ENCODE measurements at places on chromosomes 16 and 17. TPM values are rescaled to one million over a fixed set of nuclear protein-coding genes. Genes with fewer than 3 reads are reported as not detected.

DNA sequence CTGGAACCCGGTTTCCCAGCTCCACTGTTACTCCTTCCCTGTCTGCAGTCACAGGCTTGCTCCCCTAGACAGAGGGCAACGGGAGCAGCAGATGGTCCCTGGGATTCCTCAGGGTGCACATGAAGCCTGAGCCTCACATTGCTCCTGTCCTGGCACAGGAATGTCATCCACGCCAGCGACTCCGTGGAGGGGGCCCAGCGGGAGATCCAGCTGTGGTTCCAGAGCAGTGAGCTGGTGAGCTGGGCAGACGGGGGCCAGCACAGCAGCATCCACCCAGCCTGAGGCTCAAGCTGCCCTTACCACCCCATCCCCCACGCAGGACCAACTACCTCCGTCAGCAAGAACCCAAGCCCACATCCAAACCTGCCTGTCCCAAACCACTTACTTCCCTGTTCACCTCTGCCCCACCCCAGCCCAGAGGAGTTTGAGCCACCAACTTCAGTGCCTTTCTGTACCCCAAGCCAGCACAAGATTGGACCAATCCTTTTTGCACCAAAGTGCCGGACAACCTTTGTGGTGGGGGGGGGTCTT is 1.6 kb upstream of the DECR2 start:
- peaks cover 58% of the 10 kb centered on the region for H3K4me1 ChIP-seq
- H3K36me3 ChIP-seq: no peaks in the 10 kb centered on the region
- H3K4me3 ChIP-seq: peak overlapping the region; percentile 82
- no peak for DNase-seq

DNA sequence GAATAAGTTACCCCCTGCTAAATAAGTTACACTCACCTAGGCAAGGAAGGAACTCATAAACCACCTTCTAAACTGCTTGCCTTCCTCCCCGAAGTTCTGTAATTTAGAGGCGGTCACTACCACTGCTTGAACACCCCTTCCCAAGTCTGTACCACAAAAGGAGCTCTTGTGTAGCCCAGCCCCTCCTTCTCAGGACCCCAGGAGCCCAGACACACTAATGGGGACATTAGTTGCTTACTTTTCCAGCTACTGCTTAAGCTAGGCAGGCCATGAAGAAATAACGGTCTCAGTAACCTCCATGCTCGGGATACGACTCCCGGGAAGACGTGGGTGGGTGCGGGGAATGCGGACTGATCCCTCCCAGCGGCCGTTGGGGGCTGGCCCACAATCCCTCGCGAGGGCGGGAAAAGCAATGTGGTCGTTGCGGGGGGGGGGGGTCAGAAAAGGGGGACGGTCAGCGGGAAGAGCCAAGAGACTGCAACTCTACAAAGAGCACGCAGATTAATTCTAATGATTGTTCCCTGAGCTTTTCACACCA is at the start of gene TEX14:
Gene TEX14, minus strand, starts transcription at position 345 of the 538 bp plus-strand sequence. CDS start 40,044 bp downstream, outside the sequence.
- peak within 1 kb of the TSS; percentile 84 for H3K27ac ChIP-seq
- DNase-seq: no peak
- H3K27me3 ChIP-seq: no peaks in the 10 kb centered on the region

DNA sequence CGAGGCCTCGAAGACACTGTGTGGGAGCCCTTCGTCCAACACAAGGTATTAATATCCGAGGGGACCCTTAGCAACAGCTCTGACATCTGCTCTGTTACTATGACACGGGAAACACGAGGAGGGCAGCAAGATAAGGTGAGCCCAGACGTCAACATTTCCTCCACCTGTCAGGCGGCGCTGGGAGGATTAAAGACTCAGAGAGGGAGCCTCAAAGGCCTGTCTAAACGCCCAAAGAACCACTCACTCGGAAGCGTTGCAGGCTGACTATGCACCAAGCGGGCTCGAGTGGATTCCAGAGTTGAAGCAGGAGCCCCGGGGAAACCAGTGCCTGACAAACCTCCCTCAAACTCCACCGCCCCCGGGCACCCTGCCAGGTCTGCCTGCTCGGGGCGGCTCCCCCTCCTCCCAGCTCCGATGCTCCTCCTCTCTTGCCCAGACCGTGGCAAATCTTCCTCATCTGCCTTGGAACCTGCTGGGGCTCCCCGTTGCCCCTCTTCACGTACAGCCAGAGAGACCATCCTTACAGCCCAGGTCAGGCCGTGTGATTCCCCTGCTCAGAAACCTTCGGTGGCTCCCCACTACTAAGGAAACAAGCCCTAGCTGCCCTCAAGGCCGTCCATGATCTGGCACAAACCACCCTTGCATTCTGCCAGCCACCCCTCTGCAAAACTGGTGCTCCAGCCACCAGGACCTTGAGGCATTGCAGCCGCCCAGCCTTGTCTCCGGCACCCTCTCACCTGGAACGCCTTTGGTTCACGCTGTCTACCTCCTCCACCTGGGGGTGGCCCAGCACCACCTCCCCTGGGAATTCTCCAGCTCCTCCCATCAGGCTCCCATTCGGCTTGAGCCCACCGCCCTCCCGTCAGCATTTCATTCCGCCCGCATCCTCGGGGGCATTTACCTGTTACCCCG is 16.2 kb downstream of the RPH3AL start:
- no peak overlapping the region for H3K4me3 ChIP-seq
- H3K4me1 ChIP-seq: peaks cover 88% of the 10 kb centered on the region
- DNase-seq: no peak
- H3K27me3 ChIP-seq: no peaks in the 10 kb centered on the region
- H3K27ac ChIP-seq: peak overlapping the region; percentile 63

- H3K27me3 ChIP-seq: no peaks in the 10 kb centered on the region
- no peaks in the 10 kb centered on the region for H3K4me1 ChIP-seq
- no peak for DNase-seq
- no peaks in the 10 kb centered on the region for H3K36me3 ChIP-seq
- no peak overlapping the region for H3K27ac ChIP-seq
- no peak overlapping the region for H3K4me3 ChIP-seq
These were observed 975.3 kb upstream of the SOX9 start for GRCh38 chr17:71145486-71145885.

The CDH16 gene
- 6.3 TPM for total RNA-seq

DNA sequence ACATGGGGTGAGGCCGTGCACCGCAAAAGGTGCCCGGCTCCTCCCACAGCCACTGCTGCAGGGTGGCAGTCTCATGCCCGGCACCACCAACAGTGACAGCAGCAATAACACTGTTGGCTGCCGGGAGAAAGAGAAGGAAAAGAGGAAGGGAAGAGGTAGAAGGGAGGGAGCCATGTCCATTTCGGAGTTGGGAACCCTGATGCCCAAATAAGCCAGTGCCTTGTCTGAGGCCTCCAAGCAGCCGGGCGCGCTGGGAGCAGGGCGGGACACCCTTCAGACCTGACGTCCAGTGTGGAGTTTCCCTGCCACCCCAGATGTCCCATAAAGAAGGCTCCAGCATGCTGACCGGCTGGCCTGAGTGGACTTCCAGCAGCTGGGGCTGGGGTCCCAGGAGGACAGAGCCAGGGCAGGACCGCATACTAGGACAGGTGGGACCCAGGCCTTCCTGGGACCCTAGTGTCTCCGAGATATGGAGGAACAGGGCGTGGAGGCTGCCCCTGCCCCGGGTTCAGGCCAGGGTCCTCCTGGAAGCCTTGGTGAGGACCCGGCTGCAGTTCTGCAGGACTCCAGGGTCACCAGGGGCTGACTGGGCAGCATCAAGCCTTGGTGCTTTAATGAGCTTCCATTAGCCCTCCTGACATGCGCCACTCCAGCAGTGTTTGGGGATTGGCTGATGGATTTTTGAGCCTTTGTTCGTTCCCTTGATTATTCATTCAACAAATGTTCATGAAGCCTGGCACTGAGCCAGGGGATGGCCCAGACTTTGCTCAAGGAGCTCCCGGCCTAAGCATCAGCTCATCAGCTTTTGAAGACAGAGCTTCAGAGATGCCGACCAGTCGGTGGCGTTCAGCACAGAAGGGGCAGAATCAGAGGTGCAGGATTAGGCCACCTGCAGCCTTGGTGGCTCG is 223.6 kb upstream of the CIBAR2 start:
- H3K36me3 ChIP-seq: no peaks in the 10 kb centered on the region
- DNase-seq: no peak
- peak overlapping the region; percentile 23 for H3K4me3 ChIP-seq
- peaks cover 28% of the 10 kb centered on the region for H3K4me1 ChIP-seq
- no peaks in the 10 kb centered on the region for H3K27me3 ChIP-seq
- no peak overlapping the region for H3K27ac ChIP-seq

DNA sequence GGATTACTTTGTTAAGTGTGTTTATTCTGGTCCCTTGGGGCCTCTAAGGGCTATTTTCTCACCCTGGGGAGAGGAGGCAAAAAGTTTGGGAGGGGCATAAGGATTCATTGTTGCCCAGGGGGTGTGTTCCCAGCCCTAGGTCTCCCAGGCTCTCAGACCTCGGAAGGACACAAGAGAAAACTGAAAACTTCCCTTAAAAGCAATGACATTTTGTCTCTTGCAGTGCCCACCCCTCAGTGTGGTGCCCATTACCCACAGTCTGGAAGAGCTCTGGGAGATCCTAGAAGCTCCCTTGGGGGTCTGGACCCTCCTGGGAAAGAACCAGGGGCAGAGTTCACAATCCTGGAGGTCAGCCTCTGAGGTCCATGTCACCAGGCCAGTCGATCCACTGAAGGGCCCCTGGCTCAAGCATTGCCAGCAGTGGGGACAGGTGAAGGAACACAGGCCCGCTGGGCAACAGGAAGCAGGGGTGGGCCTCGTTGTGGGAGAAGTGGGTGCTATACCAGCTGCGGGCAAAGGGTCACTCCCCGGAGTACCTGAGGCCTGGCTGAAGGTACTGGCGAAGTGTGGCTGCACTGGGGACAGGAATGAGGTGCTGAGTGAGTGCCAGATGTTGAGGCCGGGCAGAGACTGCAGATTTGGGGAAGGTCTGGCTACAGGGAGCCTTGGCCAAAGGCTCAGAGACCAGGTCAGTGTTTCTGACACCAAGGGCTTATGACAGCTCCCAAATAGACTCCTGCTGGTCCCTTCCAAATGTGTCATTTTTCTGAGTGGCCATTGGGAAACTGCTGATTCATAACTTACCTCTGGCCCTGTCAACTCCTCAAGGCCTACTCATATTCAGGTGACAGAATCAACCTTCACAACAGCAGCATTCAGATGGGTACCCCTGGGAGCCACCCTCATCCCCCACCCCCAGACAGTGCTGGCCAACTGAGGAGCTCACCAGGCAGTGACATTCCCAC is 4.6 kb upstream of the ZNF747 start:
- no peak overlapping the region for H3K27ac ChIP-seq
- H3K4me1 ChIP-seq: peaks cover 19% of the 10 kb centered on the region
- H3K4me3 ChIP-seq: no peak overlapping the region
- no peaks in the 10 kb centered on the region for H3K36me3 ChIP-seq

The ITGAX gene
- 0.82 TPM for total RNA-seq
